Calu3 (cell line): ENCODE measurements at places on chromosomes 2 and 18. TPM values are rescaled to one million over a fixed set of nuclear protein-coding genes. Genes with fewer than 3 reads are reported as not detected.

- no peak for DNase-seq
Observed at GRCh38 chr2:152730591-152731333, 12.3 kb downstream of the ARL6IP6 start.

DNA sequence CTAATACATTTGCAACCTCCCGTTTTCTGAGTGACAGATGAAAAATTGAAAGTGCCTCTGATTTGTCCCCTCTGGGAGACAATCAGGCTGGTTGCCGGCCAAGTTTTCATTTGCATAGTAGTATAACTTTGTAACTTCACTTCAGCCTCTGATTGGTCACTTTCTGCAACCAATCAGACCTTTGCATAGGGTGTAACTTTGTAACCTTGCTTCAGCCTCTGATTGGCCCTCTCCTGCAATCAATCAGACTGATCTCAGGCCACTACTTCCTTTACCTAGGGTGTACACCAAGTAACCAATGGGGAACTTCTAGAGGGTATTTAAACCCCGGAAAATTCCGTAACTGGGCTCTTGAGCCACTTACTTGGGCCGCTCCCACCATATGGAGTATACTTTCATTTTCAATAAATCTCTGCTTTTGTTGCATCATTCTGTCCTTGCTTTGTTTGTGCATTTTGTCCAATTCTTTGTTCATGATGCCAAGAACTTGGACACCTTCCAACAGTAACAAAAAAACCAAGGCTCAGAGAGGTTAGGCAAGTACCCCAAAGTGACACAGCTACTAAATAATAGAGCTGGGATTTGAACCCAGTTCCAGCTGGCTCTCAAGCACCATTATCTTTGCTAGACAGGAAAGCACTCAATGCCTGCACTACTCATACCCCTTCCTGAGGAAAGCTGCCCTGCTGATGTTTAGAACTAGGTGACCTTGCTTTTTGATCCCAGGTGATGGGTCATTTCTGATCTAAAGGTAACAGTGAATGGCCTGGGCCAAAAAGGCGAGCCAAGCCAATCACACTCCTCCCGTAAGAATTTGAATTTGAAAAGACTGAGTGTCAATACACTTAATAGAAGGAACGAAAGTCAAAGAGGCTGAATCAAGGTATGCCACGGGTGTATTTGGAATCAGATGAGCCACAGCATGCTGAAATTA lies 10.9 kb upstream of the MYOM1 start:
- no peak for DNase-seq

DNA sequence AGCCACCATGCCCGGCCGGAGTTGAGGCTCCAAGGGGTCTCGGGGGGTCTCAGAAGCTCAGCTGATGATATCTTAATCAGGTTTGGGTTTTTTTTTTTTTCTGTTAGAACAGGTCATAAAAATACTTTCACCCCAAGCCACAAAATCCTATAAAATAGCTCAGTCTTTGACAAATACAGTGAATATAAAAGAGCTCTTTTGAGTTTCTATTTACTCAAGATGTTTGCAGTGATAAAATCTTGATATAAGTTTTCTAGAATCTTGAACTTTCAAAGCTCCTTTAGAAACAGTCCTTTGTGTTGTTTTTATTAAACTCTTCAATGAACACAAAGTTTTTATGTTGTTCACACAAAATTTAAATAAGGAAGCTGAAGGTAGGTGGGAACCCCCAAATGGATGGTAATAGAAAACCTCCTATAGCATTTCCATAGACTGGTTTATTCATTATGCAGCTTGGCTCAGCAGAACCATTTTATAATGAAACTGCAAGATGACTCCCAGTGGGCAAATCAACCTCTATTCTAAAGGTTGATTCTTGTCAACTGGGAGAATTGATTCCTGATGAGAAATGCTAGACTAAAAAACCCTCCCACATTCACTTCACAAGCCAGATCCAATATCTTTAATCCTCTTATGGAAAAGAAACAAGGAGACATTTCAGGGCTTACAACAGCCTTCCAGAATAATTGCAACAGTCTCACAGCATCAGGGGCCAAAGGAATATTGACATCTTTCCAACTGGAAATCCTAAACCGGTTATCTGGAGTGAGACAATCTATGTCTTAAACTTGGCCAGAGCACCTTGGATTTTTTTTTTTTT lies 13.6 kb upstream of the NARS1 start:
- no peak for DNase-seq

HRH4 gene
- total RNA-seq, result 0.09 TPM in 1 of 2 replicates, not detected in the other

DYTN gene
- not detected in 2 replicates for total RNA-seq
